ENCODE measurements at places on chromosomes 2 and 18.

DNA sequence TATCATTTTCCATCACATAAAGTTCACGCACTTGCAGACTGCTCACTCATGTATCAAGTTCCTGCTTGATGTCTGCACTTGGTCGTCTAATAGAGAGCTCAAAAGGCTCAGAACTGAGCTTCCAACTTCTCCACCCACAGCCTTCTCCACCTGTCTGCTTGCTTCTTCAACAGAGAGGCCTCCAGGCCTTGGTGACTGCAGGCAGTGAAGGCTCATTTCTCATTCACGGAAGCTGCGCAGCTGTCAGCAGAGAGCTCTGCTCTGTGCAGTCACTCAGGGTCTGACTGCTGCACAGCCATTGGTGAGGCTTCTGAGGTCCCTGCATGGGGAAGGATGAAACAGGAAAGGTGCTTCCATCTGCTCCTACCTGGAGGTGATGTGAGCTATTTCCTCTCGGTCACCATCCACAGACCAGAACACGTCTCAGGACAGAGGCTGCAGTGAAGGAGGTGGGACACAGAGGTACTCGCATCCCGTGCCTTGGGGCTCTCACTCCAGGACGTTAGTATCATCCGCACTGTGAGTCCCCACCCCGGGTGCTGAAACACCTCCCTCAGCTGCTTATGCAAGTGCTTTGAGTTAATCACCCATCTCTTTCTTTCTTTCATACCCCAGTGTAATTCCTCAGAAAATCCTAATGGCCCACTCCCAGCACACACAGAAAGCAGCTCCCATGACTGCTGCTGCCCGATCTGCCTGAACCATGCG is 126.2 kb downstream of the TMEM18 start:
- DNase-seq: no peak

- DNase-seq: no peak
Measured at GRCh38 chr2:20366672-20367116, 16.1 kb upstream of the PUM2 start.

- DNase-seq: peak; percentile 55
Measured at GRCh38 chr2:54360055-54360792, 95.9 kb upstream of the SPTBN1 start.

DNA sequence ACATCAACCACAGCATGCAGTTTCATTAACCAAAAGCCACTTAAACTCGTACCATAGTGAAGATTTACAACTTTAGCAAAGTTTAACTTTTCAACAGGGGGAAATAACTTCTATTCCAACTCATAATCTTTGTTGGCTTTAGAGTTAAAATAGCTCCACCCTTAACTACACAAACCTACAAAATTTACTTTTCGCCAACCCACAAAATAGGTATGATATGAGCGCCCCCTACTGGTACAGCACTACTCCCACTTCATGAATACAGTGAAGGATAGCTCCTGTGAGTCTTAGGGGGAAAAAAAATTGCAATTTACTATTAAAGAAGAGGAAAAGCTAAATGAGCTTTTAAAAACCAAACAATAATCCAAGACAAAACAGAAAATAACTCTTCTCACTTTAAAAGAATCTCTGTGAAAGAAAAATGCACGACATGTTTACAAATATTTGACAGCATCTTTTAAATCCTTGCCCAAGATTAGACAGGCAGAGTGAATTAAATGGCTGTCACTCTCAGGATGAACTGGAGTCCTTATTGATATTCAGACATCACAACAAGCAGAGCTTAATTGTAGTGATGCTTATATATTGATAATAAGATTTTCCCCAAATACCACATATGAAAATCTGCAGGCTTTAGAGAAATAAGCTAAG is 32.2 kb downstream of the TMEFF2 start:
- peak; percentile 58 for DNase-seq

GRCh38 chr2:25176138-25176537 is 7.8 kb upstream of the POMC start:
- no peak for DNase-seq

- no peak for DNase-seq
Measured at GRCh38 chr2:46666754-46667153, 187.4 kb downstream of the TMEM247 start.
